Suprapubic skin (tissue), 4 donors: ENCODE measurements at places on chromosomes 6 and 20. TPM values are rescaled to one million over a fixed set of nuclear protein-coding genes. Genes with fewer than 3 reads are reported as not detected.

GRCh38 chr20:58072695-58073671 is 155.5 kb downstream of the ANKRD60 start:
- no peak for DNase-seq

DNA sequence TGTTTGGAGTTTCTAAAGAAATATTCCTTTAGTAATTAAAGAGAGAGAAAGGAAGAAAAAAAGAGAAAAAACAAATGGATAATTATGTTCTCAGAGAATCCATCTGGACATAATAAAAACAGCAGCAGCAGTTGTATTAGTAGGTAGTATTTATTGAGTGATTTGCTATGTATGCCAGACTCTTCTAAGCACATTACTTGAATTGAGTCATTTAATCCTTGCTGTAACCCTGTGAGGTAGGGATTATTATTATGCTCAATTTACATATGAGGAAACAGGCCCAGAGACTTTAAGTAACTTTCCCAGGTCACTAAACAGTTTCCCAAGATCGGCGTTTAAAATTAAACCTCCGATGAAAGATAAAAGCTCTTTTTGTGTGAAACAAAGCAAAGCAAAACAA is 238.8 kb downstream of the TSHZ2 start:
- DNase-seq: no peak

Gene PACRG
- 2.0 TPM for total RNA-seq

Gene NCR2
- total RNA-seq: not detected

Gene SERAC1
- total RNA-seq: 11.0 TPM

Gene IPCEF1
- 9.0 TPM for total RNA-seq
